ENCODE measurements at places on chromosomes 6 and 20.

- no peak for DNase-seq
These were observed 15.4 kb upstream of the SLC22A16 start for GRCh38 chr6:110491644-110492317.

GRCh38 chr20:17226410-17227218, at the start of gene PCSK2:
Gene PCSK2, plus strand, starts transcription at chr20:17227040. Its CDS starts 266 bp downstream, at chr20:17227306.
- peak; percentile 75 for DNase-seq

DNA sequence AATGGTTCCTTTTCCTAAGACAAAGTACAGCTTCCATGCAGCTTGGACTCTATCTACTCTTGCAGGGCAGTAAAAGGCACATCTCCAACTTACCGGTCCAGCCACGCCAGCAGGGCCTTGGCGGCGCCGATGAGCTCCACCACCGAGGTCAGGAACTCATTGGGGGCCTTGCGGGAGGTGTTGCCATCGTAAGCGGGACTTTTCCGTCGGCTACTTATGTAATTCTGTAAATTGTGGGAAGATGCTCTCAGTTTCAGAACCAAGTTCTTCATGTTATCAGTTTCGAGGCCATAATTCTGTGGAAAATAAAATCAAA, 68.5 kb downstream of the CNKSR3 start:
- DNase-seq: no peak

GRCh38 chr20:46130534-46130933, 12.4 kb downstream of the CD40 start:
- no peak for DNase-seq

GRCh38 chr6:153957394-153957793, 81.6 kb upstream of the OPRM1 start:
- peak; percentile 62 for DNase-seq

Data from NCI-H526 (cell line).